Activated T-cell treated with anti-CD3 and anti-CD28 coated beads, Interleukin-2, amount 50 U/mL, for 48 hours (primary cell): ENCODE measurements at places on chromosomes 6 and 20.

DNA sequence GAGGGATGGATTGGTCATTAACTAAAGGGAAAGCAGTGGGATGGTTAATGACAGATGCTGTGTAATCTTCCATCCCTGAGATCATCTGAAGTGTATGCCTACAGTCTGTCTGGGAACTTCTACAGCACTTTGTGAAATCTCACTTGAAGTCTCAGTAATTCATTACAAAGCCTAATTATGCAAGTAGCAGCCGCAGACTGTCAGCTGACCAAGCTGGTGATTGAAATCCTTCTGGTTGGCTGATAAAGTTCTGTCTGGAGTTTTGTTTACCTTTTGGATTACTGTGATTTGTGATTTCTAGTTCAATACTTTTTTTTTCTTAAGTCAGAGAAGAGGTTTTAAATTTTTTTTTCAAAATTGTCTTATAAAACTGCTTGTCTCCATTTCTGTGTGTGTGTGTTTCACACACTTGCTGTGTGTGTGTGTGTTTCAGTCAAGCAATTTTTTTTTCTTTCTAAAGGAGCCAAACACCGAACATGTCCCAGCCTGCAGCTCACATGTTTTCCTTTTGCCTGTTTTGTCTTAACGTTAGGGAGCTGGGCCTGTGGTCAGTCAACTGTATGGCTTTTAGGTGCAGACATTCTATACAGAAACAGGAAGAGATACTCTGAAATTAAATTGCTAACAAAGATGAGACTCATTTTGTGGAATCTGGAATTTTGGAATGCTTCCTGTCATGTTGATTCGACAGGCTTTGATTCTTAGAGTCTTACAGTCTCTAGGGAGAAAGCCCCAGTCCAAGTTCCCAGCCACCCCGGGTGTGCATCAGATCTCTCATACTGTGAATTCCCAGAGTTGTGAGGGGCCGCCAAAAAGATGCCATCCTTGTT is 28.5 kb upstream of the ADGRF4 start:
- no peak for DNase-seq

GRCh38 chr6:101341926-101342325 is 51.6 kb upstream of the GRIK2 start:
- no peak for DNase-seq

DNA sequence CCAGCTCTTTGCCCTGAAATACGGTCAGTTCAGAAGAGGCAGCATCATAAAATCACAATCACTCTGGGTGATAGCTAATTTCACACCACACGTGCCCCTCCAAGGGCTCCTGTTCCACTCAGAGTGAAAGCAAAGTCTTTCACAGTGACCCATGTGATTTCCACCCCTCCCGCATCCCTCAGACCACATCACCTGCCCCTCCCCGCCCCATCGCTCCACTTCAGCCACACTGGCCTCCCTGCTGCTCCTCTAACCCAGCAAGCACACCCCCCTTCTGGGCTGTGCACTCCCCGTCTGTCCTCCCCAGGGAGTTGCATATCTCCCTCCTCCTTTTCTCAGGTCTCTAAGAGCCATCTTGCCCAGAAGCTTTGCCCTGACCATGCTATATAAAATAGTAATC is 74.5 kb downstream of the PSMG4 start:
- no peak for DNase-seq

DNA sequence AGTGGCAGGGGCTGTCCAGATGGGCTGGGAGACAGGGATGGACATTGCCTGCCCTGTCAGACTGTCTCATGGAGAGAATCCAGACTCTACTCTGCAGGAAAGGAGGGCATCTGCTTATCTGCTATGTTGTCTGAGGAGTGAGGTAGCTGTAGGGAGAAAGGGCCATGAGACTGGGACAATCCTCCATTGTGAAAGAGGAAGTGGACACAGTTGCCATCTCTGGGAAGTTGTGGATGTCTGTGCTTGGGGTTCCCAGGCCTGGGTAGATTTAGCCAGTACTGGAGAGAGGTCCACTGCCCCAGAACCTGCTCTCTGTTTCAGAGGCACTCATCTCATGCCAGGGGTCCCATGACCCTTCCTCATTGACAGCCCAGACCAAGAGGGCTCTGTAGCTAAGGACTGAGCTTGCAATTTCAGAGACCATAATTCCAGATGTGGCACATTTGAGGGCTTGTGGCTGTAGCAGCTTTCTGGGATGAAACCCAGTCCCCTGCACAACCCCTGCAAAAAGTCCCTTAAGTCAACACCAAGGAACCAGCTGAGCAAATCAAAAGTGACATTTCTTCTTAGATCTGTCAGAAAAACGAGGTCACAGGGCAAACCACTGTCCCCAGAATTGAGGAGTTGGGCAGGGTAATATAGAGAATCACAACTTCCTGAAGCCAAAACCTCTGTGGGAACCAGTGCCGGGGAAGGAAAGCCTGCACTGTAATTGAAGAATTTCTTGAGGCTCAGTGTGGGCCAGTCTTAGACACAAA is 4.1 kb upstream of the SIRPG start:
- peak; percentile 18 for DNase-seq

DNA sequence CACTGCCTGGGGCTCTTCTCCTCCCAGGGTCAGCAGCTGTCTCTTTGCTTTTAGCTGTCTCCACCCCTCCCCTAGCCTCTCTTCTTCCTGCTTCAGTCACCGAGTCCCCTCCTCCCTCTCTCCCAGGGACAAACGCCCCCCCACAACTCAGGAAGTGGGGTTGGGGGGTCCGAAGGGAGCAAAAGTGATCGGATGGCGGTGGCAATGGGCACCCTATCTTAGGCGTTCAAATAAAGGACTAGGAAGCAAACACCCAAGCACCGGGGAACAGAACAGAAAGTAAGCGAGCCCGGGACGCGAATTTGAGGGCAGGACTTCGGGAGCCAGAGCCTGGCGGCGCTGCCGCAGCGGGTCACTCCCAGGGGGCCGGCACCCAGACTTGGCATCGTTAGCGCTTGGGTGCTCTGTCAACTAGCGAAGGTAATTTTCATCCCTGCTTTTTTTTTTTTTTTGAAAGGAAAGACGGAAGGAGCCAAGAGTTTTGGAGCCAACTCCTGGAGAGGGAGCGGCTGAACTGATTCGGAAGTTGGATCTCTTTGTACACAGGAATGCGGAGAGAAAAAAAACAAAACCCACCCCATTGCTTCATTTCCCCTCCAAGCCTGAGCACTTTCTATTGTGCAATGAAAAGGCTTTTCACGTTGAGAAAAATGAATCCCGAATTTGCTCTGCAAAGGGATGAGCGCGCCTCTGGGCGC is 815 bp upstream of the ITPR3 start:
- peak; percentile 58 for DNase-seq

GRCh38 chr6:63487103-63487813 is 85.0 kb upstream of the LOC128125822 start:
- no peak for DNase-seq

GRCh38 chr20:58179083-58179431 is 49.4 kb downstream of the ANKRD60 start:
- no peak for DNase-seq

- no peak for DNase-seq
Observed at GRCh38 chr20:49854190-49854875, 41.7 kb downstream of the SLC9A8 start.

DNA sequence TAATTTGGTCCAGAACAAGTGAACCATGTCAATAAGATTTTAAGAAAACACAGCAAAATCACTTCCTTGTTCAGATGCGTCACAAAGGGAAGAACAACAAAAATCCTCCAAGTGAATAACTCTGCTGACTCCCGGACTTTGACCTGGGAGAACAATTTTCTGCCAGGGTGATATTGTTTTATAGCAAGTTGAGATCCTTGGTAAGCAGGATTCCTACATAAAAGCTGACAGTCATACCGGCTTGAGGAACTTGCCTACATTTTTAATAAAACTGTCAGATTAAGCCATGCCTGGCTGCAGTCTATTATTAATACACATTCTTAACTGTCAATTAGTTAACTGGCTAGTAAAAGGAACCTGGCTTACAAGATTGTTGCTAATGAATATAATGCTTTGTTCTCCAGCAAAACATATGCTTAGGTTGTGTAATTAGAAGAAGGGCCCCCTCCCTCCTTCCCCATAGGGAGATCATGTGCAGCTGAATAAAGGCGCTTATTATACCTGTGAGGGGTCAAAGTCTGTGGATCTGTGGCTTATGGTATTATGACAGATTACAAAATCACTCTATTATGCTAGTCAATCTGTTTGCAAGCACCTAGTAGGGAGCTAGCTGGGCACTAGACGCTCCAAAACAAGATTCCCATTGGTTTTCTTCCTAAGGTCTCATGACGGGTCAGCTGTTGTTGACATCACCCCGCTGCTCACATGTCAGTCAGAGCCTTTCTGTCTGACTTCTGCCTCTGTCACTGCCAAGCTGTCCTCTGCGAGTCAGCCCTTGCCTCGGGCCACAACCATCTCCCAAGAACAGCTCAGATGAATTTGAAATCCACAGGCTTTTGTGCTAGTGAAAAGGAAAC is 44.6 kb upstream of the SEC63 start:
- no peak for DNase-seq

DNA sequence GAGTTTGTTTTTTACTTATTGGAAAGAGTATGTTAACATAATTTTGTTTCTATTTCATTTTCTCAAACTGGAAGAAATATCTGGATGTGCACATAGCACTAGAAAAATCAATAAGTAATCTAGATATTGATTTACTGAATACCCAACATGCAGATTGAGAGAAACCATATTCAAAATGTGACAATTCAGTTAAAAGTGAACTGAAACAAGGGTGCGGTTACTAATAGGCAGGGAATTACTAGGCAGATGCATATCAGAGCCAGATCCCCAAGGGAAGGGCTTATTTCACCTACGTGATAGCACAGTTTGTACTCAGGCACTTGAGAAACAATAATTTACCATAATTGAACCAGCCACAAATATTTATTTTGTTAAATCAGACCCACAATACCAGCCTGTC is 493.1 kb upstream of the FLRT3 start:
- no peak for DNase-seq

DNA sequence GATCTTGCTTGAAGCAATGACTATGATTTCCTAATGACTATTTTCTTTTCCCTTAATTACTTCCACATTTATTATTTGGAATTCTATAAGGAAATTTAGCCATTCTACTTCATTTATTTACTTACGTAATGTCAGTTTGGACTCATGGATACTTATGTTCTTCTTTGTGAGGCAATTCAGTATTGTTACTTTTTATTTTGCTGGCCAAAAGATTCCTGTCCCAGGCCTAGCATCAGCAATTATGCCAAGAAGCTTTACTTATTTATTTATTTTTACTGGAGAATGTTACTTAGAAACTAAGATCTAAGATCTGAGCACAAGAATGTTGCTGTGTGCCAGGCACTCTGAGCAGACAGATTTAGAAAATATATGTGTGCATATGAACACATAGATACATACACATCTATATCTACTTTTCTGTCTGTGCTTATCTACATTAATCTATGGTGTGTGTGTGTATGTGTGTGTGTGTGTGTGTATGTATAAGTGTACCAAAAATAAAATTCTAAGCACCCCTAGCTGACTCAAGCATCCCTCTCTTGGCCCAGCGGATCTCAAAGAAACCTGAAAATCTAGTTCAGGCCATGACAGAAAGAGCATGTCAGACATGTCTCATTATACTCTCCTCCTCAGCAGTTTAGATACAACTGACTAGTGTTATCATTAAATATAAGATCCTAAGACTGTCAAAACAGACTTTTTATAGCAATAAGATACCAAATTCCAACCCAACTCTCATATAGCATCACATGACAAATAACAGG is 640.0 kb upstream of the GJE1 start:
- DNase-seq = no peak

DNA sequence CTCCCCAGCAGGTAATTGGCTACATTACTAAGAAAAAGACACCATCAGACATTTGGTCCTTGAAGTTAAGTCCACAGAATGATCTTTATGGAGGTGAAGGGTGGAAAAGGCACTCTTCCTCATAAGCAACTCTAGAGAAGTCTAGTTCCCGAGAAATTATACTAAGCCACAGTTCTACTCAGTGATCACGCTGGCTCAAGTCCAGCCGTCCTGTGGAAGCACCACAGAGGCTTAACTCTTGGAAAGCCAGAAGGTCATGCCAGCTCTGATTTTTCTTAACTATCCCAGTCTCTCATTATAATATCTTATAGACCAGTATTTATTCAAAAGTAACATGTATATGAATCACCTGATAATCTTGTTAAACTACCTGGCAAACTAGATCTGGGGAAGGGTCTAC is 258.5 kb downstream of the EYA4 start:
- no peak for DNase-seq

DNA sequence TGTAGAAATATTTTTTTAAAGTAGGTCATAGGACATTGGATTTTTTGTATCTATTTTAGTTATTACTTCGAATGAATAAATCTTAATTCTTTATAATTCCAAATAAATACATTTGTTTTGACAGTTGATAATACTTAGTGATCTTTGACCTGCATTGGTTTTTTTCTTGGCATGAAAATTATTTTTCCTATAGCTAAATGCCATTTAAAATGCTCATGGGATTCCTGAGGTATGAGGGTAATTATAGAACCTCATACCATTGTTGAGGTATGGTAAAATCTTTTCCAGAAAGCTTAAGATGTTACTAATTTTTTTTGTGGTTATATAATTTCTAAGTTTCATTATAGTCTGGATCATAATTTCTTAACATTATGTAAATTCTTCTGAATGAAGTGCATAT is 8.3 kb downstream of the PM20D2 start:
- no peak for DNase-seq

DNA sequence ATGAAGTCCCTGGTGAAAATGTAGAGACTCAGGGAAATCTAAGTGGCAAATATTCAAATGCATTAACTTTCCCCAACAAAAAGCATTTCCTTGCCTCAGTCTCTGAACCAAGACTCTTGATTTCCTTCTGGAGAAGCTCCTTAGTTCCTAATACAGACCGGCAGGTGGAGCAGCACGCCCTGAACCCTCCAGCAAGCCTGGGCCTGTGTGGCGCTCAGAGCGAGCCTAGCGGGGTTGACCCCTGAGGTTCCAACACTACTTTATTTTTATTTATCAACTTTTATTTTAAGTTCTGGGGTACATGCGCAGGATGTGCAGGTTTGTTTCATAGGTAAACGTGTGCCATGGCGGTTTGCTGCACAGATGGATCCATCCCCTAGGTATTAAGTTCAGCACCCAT is 50.8 kb downstream of the PACRG start:
- DNase-seq = no peak

DNA sequence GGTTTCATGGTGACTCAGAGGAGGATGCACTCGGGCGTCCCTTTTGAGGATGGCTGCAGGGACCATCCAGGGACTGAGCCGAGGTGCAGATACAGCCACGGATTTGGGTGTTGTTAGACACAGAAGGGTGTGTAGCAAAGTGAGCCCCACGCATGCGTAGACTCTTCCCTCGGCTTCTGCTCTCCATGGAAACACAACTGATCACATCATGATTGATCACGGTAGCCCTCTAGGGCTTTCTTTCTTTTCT is 606 bp upstream of the ULBP1 start:
- DNase-seq = no peak

GRCh38 chr6:57173886-57174510 is 1.9 kb downstream of the BAG2 start:
- no peak for DNase-seq

- no peak for DNase-seq
Observed at GRCh38 chr6:147266821-147267220, 62.6 kb downstream of the STXBP5 start.
